ENCODE measurements at places on chromosomes 12 and 14.
A peak's percentile ranks its signal among the peaks of the same experiment; 100 is the strongest.

DNA sequence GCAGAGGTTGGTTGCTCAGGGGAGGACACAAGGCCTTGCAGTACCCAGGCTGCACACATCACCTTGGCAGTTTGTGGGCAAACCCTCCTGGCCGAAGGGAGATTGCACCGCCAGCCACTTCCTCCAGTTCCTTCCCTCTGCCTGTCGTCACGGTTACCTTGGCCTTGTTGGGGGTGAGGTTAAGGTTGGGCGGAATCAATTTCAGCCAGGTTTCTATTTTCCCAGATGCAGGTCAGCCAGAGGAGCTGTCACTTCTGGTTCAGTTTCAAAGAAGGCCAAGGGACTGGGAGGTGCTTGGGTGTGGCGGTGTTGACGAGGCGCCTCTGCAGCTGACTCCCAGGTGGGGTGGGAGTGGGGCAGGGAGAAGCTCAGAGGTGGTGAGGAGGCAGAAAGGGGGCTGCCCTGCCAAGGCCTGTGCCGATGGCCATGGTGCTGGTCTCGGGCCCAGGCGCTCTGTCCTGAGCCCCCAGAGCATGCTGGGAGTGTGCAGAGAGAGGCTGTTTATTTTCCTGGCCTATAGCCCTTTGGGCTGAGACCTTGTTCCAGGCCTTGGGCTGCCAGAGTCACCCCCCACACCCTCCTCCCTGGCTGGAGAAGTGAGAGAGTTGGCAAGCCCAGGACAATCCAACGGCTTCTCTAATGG, 31.4 kb downstream of the JDP2 start:
- no peak for DNase-seq

DNA sequence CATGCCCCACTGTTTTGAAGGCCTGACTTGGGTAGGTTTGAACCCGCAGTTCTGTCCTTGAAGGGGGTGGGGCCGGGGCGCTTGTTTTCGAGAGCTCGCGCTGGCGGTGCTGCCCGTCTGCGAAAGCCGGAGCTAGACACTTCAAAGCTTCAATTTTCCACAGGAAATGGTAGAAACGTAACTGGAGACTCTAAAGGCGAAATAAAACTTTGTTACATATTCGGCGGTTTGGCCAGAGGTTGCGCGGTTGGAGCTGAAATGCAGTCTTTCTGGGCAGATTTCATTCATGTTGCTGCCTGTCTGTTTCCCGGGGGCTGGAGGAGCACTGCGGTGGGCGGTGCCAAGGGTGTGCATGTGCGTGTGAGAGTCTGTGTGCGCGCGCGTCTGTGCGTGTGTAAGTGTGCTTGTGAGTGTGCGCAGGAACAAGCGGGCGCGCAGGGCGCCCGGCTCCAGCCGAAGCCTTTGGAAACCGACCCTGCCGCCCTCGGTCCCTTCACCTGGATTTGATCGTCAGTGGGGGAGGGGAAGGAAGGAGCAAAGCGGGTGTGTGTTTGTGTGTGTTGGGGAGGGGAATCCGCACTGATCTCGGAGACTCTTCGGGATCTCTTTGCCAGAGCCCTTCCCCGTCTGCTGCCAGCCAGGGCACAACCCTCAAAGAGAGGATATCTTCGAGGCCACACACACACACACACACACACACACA, 227.7 kb upstream of the CRY1 start:
- DNase-seq, result no peak

- peak; percentile 87 for DNase-seq
These were observed at the start of gene ADSS1 for GRCh38 chr14:104723651-104724406. Gene ADSS1 (plus strand): TSS chr14:104724229. CDS start chr14:104724271, 42 bp downstream.

DNA sequence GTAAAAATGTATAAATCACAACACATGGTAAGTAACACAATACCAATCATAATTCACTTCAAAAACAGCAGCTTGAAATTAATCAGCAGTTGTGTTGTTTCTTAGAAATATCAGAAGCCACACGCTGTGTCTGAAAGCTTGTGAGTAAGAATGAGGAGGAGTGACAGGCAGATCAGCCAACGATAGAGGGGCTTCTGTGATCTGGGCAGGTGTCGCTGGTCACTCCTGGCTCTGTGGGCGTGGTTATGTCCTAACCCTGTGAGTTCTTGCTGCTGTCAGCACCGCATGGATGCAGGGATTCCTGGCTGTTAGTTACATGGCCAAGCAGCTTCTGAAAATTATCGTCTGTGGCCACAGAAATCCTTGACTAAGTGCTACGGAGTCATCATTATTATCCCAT, 123.4 kb downstream of the SLC25A47 start:
- no peak for DNase-seq
